NCI-H345 (cell line): ENCODE measurements at places on chromosomes 5 and 9.

DNA sequence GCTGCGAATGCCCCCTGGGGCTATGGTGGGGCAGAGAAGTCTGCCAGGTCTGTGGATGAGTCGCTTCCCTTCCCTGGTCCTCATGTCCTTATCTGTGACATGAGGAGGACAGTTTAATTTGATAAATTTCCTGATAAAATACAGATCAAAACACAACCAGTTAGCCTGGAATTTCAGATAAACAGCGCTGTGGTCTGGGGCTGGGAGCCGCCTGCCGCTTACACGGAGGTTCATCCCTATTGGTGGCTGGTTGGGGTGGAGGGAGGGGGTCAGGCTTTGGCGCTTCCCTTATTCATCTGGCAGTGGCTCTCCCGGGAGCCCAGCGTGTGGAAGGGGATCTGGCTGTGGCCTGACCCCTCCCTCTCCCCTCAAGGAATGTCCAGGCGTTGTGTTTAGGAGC, 17.9 kb downstream of the CRB2 start:
- DNase-seq = no peak

DNA sequence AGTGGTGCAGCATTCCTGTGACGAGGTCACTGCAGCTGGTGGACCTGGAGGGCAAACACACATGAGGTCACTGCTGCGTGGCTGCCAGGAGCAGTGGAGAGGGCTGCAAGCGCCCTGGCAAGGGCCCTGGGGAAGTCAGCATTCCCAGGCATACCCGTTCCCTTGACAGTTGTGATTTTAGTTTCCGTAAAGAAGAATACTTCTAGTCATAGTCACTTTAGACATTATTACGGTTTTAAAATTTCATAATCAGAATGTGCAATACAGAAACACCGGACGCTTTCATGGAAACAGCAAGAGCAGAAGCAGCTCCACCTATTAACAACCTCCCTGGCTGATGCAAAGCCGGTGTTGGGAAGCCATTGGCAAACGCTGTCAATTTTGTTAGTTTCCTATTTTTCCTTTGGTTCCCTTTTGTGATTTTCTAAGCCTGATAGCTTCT, 129.8 kb downstream of the GADD45G start:
- DNase-seq = no peak

DNA sequence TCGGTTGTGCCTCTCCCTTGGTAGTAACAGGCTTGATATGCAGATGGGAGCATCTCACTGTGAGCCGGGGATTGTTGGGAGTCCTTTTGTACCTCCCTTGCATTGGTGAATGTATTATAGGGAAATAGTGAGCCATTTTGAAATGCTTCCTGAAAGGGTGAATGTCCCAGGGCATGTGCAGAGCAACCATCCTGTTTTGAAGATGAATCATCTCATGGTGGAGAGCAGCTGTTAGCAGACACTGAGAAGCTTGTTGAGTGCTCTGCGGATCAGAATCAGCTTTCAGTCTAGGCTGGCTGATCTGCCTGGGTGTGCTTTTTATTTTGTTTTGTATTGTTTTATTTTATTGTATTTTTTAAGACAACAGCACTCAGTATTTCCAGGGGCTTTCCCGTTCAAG, 29.7 kb downstream of the SLC36A1 start:
- DNase-seq = no peak

GRCh38 chr5:33023649-33024048, 312.5 kb downstream of the NPR3 start:
- no peak for DNase-seq

DNA sequence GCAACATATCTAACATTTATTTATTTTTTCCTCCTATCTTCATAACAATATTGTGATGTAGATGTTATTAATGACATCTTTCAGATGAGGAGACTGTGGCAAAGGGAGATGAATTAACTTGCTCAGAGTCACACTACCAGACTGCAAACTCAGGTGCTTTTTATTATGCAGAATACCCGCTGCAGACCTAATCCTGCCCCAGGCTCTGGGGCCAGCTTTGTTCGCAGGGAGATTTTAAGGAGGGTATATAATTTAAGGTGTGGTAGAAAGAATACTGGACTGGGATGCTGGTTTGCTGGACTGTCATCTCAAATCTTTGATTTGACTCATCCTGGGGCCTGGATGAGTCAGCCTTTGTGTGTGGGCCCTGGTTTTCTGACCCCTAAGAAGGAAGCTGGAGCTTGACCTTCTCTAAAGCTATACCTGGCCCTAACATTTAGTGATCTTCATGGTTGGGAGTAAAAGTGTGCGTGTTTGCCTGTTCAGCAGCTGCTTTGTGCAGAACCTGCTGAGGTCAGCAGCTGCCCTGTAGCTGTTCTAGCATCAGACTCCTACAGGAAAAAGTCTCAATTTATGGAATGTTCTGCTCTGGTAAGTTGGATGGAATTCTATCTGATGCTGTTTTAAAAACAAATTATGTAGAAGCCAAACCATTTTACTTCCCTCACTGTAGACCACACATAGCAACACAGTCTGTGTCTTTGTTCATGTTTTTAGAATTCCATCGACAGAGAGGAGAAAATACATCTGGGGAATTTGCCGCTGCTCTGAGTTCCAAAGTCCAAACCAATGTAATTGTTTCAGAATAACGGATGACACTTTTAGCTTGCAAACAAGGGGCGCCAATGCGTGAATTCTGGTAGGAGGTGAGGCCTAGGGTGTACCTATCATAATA, 4.5 kb downstream of the SLC36A1 start:
- no peak for DNase-seq

GRCh38 chr5:31702712-31703111, 63.8 kb downstream of the PDZD2 start:
- no peak for DNase-seq

GRCh38 chr5:71829206-71829605, 110.1 kb downstream of the CARTPT start:
- no peak for DNase-seq

DNA sequence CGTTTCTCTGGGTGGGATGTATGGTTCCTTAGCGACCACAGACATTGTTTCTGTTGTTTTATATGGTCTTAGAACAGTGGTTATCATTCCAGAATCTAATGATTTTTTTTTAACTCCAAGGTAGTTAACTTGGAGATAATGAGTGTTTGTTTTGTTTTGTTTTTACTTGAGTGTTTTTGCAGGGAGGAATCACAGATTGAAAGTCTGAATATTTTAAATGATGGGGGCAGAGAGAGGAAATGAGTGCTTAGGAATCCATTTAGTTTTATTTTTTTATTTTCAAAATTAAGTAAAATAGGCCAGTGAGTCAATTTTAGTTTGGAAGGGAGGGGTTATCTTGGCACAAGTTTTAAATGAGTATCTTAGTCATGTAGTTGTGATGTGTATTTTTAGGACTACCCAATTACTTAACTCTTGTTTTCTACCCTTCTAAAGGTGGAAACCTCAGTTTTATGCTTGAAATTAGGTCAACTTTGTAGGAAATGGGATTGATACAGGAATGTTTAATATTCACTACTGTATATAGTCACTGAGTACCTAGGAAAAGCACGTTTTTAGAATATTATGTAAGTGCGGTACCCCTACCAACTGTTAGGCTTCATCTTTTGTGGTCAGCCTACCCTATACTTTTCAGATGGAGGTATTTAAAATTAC, 2.0 kb downstream of the UBE2R2 start:
- no peak for DNase-seq

DNA sequence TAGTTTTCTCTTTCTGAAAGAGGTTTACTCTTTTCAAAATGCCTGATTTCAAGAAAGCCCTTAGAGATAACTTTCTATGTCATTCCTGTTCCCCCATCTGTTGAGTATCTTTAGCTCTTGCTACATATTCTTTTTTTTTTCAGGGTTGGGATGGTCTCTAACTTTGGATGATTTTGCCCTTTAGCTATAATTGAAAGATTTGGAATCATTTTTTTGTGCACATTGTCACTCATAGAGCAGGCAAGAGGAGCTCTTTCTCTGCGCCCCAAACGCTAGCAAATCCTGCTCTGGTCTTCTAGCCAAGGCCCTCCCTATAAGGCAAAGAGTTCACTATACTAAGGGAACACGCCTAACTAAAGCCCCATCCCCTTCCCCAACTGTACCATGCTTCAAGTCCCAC, 316.9 kb downstream of the TMEM232 start:
- no peak for DNase-seq

DNA sequence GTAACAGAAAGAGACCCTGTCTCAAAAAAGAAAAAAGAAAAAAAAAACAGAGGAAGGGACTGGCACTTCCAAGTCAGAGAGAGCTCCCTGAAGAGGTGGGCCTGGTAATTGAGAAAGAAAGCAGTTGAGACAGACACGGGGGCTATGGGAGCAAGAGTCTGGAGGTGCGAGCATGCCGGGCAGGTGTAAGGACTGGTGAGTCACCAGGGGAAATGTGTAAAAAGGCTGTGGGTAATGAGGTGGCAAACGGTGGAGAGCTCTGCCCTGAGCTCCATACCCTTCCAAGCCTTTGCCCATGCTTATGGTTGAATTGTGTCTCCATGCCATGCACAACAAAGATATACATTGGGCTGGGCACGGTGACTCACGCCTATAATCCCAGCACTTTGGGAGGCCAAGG, 18.0 kb upstream of the JADE2 start:
- no peak for DNase-seq

DNA sequence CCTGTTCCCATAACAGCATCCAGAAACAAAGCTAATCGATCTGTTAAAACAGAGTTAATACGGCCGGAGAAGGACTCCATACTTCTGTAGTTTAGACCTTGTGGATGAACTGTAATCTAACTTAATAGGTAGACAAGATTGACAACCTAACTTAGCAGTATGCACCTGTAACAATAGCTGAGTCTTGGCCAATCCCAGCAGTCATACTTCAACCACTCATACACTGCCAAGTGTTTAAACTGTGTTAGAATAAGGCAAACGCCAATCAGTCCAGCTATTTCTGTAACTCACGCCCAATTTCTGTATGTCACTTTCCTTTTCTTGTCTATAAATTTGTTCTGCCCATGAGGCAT, 33.7 kb upstream of the MACIR start:
- DNase-seq = no peak

GRCh38 chr9:107733523-107733894, 243.9 kb upstream of the KLF4 start:
- no peak for DNase-seq

GRCh38 chr5:72407078-72407477, 86.9 kb downstream of the PTCD2 start:
- no peak for DNase-seq

DNA sequence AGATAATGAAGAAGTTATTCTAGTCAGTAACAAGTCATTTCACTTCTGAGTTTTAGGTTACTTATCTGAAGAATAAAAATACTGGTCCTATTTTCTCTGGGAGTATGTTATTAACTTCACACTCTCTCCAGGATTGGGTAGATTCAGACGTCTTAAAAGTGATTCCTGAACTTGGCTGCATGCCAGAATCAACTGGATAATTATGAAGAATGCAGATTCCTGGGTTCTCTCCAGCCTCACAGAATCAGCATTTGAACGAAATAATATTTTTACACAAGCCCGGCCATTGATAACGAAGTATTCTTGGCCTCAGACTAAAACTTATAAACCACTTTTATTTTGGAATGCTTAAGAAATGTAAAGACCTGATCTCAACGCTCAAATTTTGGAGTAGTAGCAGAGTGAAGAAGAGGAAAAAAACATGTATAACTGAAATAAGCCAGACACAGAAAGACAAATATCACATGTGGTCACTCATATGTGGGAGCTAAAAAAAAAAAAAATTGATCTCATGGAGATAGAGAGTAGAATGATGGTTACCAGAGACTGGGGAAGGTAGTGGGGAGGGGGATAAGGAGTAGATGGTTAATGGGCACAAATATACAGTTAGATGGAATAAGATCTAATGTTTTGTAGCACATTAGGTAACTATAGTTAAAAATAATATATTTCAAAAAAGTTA, 507.3 kb downstream of the ISL1 start:
- no peak for DNase-seq

DNA sequence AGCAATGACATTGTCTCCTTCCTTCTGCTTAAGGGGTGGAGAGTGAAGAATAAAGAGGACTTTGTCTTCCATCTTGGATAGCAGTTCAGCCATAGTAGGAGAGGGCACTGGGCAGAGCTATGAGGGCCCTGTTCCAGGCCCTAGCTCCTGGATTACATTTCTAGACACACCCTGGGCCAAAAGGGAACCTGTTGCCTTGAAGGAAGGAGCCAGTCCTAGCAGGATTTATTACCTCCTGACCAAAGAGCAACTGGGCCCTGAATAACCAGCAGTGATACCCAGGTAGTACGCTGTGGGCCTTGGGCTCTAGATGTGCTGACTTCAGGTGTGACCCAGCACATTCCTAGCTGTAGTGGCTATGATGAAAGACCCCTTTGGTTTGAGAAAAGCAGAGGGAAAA, 95.8 kb downstream of the RMI1 start:
- DNase-seq = no peak

- DNase-seq = no peak
Observed at GRCh38 chr5:158450751-158451171, 591.8 kb upstream of the CLINT1 start.

DNA sequence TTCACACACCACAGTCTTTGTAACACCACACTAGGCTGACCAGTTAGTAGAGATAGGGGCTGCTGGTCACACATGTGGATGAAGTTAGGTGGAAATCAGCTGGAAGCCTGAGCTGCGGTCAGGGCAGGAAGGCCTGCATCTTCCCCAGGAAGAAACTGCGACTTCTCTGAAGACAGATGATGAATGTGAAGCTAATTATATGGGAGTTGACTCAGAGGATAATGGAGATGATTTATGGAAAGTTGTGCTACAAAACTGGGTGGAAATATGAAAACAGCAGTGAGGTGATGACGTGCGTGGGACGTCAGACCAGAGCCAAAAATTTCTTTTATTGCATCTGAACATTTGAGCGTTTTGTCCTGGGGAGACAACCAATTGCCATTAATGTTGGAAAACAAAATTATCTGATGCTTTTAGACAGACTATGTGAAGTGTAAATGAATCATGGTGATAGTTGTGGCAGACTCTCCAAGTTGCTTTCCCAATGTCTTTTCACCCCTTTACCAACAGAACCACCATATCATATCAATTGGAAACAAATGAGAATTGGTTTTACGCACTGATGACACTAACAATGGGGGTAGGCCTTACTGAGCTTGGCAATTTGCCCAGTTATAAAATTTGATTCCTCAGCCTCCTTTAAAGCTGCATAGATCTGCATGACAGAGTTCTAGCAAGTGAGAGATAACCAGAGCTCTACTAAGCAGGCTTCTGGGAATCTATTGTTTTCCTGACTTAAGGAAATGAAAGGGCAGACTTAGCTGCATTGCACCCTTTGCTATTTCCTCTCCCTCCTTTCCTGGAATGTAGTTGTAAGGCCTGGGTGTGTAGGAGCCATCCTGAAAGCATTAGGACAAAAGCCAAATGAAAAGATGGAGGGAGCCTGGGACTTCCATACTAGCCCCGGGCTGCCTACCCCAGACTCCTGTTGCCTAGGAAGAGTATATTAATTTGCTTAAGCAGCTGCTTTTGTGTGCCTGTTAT, 84.0 kb downstream of the RAB3C start:
- peak; percentile 15 for DNase-seq

- peak; percentile 54 for DNase-seq
Observed at GRCh38 chr9:122131401-122132001, 28.1 kb downstream of the NDUFA8 start.

GRCh38 chr9:101028346-101029314, at the start of gene PLPPR1:
Gene PLPPR1, plus strand, starts transcription at chr9:101028727.
- DNase-seq = peak; percentile 93

GRCh38 chr5:10505517-10506095, 58.3 kb upstream of the ANKRD33B start:
- DNase-seq = no peak
